ENCODE measurements at places on chromosomes 4 and X.
A peak's percentile ranks its signal among the peaks of the same experiment; 100 is the strongest.

GRCh38 chr4:109321232-109321631 is 18.8 kb upstream of the COL25A1 start:
- DNase-seq, result no peak

DNA sequence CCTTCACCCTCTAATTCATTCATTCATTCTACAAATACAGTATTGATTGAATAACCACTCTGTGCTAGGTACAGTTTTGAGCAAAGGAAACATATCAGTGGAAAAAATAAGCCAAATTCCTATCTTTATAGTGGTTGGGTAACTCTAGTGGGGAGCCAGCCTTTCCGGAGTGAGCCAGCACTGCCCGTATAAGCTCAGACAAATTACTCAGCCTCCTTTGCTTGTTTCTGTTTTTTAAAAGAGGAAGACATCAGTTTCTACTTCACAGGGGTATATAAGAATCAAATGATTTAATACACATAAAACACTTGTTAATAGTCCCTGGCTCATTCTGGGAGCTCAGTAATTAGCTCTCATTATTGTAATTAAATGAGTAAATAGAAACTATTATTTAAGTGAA is 238.2 kb upstream of the MAD2L1 start:
- no peak for DNase-seq

- DNase-seq, result no peak
These were observed 14.7 kb downstream of the NFXL1 start for GRCh38 chr4:47899639-47900038.

DNA sequence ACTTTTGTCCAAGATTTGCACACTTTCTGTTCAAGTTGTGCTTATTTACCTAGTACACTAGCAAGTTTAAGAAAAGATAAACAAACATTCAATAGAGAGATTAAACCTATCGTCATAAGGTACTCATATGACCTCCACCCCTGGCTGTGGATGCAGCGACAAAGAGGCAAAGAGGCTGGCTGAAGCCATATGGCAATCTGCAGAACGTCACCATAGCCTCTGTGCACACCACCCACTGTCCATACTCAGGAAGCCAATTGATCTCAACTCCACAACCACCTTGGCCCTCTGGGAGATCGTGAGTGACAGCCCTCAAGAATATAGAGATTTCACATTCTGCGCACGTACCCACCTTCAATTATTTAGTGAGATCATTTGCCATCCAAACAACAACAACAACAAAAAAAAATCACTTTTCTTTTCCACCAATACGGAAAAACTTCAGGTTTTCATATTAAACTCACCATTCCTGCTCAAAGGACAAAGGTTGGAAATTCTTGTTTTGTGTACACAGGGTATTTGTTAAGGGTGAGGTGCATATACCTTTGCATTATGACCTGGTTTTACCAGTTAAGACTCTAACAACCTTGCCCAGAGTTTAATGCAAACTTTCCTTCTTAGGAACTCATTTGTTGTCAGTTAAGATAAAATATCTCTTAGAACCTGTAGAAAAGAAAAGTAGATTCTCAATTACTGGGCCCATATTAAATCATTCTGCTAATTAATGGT is 243.0 kb upstream of the FSTL5 start:
- no peak for DNase-seq

DNA sequence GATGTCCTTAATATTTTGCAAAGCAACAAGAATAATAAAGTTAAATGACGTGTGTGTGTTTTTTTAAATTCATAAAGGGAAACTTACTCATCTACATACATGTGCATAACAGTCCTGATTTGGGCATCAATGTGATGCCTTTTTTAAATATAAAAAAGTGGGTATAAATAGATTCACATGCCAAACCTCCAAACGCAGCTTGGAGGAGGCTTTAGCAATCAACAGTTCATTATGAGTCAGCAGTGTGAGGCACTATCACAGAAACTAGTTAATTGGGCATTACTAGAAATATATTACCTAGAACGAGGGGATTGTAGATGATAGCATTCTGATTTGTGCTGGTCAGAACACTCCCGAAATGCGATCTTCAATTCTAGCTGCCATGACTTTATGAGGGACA is 115.1 kb downstream of the HS6ST2 start:
- DNase-seq, result no peak

- DNase-seq, result no peak
These were observed 61.1 kb downstream of the ARAP2 start for GRCh38 chr4:36183232-36183631.

DNA sequence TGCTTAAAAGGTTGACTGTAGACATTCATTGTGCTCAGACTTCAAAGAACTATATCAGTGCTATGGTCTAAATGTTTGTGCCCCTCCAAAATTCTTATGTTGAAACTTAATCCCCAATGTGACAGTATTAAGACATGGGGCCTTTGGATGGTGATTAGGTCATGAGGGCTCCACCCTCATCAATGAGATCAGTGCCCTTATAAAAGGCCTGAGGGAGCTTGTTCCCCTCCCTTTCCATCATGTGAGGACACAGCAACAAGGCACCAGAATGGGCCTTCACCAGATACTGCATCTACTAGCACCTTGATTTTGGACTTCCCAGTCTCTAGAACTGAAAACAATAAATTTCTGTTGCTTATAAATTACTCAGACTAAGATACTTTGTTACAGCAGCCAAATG is 28.3 kb downstream of the CLOCK start:
- no peak for DNase-seq

- no peak for DNase-seq
These were observed 2.9 kb downstream of the GPR78 start for GRCh38 chr4:8582941-8583654.

GRCh38 chrX:16836371-16836770 is 33.8 kb downstream of the RBBP7 start:
- DNase-seq, result no peak

DNA sequence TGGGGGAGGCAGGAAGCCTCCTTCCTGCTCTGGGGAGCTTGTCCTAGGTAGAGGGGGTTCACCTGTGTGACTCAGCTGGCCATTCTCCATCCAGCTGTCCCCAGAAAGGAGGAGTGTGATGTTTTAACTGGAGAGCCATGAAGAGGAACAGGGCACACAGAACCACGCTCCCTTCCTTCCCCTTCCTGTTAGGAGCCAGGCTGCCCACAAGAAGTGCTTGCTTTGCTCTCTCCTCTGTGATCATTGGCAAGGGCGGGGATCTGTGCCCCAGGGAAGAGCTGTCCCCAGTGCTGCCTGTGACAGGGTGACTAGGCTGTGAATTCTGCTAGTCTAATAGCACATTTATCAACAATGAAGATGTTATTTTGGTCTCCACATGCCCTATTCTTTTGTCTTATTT is 169.6 kb upstream of the GATB start:
- no peak for DNase-seq

DNA sequence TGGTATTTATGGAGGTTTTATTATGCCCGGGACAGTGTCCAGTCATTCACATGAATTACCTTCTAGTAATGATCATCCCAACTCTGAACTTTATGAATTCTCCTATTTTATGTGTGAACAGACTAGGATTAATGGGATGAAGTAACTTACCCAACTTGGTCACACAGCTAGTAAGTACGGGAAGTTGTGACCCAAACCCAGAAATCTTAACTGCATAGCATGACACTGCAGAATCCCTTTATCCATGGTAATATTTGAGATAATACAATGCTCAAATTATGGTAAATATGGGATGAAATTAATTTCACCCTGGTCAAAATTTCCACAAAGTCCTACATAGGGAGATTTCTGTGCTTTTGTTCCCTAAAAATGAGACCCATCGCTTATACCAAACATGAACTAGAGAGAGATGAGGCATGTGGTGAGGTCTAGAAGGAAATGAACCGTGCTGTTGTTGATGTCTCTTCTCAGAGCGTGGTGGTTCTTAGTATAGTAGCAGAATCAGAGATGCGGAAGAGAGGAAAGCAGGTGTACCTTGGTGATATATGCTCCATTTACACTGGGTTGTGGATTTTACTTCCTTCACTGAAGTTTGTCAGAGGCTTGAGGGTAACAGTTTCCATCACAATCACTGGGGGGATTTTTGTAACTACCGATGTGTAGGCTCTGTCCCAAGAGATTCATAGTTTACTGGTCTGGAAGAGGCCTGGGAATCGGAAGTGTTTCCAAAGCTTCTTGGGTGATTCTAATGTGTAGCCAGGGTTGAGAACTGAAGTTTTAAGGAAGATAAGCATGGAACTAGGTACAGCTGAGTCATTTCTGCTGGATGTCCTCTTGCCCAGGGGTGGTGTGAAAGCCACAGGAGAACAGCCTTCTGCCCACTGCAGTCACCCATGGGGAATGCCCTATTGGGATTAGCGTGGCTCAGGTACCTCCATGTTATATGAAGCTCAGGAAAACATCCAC is 30.2 kb upstream of the FAM9C start:
- no peak for DNase-seq

- DNase-seq, result no peak
These were observed 6.7 kb downstream of the ZNF81 start for GRCh38 chrX:47843363-47843762.

DNA sequence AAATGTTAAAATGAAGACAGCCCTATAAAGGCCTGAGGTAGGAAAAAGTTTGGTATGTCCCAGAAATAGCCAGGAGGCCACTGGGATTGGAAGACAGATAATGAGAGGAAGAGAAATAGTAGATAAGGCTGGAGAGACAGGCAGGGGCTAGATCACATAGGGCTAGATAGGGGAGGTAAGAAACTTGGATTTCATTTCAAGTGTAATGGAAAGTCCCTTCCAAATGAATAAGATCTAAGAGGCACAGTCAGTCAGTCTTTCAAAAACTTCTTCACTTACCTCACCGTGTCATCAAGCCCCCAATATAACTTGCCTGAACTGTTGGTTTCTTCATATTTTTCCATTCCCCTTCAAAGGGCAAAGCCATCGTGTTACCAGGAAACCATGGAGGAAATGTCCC is 121.8 kb downstream of the SPCS3 start:
- no peak for DNase-seq

- DNase-seq, result peak; percentile 86
These were observed 429 bp downstream of the UVSSA start for GRCh38 chr4:1347410-1347864.

- DNase-seq, result no peak
These were observed 45.1 kb upstream of the FAM9A start for GRCh38 chrX:8846266-8846665.

- no peak for DNase-seq
These were observed 17.4 kb upstream of the PACRGL start for GRCh38 chr4:20682853-20683252.

GRCh38 chr4:141705048-141705746 is 68.8 kb downstream of the IL15 start:
- no peak for DNase-seq

GRCh38 chrX:107579956-107580355 is 48.4 kb upstream of the PRPS1 start:
- no peak for DNase-seq

DNA sequence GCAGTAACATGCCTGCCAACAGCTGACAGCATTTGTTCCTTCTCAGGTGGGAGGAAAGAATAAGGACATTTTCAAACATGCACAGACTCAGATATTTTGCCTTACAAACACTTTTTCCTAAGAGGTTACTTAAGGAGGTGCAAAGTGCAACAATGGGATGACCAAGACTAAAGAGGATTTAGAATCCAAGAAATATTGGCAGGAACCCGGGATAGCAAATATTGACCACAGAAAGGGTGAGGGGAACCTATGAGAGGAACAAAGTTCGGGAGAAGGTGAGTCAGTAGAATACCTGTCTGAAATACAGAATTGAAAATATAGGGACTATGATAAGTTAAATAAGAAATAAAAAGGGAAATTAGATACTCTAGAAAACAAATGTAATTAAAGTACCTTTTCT is 321.9 kb upstream of the EMCN start:
- DNase-seq, result no peak

DNA sequence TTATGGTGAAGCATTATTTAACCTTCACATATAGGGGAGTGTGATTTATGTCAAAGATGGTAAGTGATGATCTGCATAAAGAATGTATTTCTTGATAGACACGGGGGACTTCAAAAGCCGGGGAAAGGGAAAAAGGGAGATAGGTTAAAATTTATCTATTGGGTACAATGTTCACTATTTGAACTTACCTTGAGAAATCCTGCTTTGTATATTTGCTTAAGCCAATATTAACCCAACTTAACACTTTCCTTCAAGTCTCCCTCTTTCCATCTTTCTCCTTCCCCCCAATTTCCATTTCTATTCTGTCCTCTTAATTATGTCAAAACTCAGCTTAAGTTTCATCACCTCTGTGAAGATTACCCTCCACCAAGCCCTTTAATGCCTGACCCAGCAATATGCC is 149.0 kb upstream of the ANK2 start:
- no peak for DNase-seq

GRCh38 chrX:27751976-27752375 is 55.8 kb upstream of the MAGEB10 start:
- no peak for DNase-seq

- no peak for DNase-seq
These were observed 2.9 kb downstream of the DOK7 start for GRCh38 chr4:3465698-3466671.

DNA sequence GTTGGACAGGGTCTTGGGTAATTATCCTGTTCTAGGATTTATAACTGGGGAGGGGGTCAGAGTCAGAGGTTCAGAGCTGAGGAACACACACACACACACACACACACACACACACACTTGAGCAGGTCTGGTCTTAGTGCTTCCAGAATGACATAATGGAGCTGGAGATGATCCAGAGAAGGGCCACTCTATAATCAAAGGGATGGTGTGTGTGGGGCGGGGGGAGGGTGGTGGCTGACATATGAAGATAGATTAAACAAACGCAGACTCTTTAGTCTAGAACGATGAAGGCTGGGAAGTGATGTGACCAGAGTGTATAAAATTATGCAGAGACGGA is 434 bp upstream of the TMEM255A start:
- DNase-seq, result no peak

DNA sequence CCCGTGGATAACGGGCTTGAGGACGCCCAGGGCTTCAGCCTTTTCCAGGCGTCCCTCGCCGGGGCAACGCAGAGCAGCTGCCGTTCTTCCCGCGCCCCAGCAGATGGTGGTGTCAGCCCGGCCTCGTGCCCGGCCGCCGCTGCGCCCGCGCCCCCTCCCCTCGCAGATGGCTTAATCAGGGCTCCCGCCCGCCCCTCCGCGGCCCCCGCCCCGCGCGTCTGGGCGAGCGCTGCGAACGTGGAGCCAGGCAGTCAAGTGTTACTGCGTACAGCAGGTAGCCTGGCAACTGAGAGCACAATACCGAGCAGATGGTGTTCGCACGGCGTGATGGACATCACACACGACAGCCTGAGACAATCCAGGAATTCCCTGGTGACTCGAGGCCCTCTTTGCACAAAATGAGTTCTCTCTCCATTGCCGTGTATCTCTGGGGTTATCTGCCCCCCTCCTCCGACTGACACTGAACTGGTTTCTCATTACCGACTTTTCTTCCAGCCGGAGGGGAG is 69.3 kb downstream of the MGST2 start:
- DNase-seq, result peak; percentile 82

DNA sequence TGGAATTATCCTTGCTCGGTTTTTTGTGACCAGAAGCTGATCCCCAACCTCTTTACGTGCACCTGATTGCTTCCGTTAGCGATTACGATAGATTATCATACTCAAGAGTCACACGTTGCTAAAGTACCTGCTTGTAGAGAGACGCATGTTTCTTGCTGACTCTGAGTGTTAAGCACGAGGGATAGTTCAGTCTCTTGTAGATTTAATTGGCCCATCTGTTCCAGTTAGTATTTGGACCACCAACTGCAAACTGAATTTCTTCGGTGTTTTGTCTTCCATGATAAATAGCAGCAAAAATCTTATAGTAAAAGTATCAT is 516 bp upstream of the COX18 start:
- DNase-seq, result no peak
